ENCODE measurements at places on chromosomes 1 and 21.

GRCh38 chr1:22500058-22500457 lies 48.4 kb downstream of the ZBTB40 start:
- peaks cover 32% of the 10 kb centered on the region for H3K36me3 ChIP-seq
- H3K4me1 ChIP-seq: no peaks in the 10 kb centered on the region
- no peak for DNase-seq

DNA sequence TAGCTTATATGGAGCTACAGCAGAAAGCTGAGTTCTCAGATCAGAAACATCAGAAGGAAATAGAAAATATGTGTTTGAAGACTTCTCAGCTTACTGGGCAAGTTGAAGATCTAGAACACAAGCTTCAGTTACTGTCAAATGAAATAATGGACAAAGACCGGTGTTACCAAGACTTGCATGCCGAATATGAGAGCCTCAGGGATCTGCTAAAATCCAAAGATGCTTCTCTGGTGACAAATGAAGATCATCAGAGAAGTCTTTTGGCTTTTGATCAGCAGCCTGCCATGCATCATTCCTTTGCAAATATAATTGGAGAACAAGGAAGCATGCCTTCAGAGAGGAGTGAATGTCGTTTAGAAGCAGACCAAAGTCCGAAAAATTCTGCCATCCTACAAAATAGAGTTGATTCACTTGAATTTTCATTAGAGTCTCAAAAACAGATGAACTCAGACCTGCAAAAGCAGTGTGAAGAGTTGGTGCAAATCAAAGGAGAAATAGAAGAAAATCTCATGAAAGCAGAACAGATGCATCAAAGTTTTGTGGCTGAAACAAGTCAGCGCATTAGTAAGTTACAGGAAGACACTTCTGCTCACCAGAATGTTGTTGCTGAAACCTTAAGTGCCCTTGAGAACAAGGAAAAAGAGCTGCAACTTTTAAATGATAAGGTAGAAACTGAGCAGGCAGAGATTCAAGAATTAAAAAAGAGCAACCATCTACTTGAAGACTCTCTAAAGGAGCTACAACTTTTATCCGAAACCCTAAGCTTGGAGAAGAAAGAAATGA lies 37.6 kb downstream of the CENPF start:
- DNase-seq: no peak
- H3K27ac ChIP-seq: peak overlapping the region; percentile 25
- H3K4me3 ChIP-seq: peak overlapping the region; percentile 11
- peaks cover 21% of the 10 kb centered on the region for H3K4me1 ChIP-seq

GRCh38 chr1:788835-789234 lies 102.4 kb upstream of the OR4F16 start:
- H3K4me1 ChIP-seq: no peaks in the 10 kb centered on the region
- H3K36me3 ChIP-seq: no peaks in the 10 kb centered on the region
- no peaks in the 10 kb centered on the region for H3K27me3 ChIP-seq

DNA sequence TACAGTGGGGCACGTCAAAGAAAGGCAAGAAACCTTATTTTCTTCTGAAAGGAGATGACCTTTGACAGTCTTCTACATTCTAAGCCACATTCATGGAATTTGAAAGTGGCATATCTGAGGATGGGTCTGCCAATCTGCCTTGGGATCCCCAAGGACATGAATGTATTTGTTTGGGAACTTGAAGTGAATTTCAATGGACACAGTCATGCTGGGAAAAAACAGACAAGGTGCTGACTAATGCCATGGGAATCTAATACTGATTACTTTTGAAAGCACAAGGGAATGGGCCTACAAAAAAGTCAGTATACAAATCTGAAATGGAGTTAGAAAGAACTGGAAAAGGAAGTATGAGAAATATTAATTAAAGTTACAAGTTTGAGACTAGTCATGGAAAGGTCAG lies 128.8 kb downstream of the KCNJ6 start:
- H3K27ac ChIP-seq: no peak overlapping the region
- H3K4me1 ChIP-seq: no peaks in the 10 kb centered on the region
- H3K36me3 ChIP-seq: no peaks in the 10 kb centered on the region
- no peak overlapping the region for H3K4me3 ChIP-seq

DNA sequence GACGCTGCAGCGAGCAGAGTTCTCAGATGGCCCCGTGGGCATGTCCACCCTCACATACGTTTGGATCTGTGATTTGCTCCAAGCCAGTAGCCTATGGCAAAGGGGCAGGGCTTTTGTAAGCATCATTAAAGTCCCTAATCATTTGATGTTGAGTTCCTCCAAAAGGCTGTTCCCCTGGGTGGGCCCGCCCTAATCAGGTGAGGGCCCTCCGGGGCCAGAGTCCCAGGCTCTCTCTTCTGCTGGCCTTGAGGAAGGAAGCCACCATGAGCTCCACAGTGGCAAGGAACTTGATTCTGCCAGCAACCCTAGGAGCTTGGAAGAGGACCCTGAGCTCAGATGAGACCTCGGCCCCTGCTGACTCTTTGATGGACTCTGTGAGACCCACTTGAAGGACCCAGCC lies 25.4 kb upstream of the AJAP1 start:
- no peaks in the 10 kb centered on the region for H3K4me1 ChIP-seq
- DNase-seq: no peak
- no peak overlapping the region for H3K4me3 ChIP-seq
- H3K27ac ChIP-seq: no peak overlapping the region
- no peaks in the 10 kb centered on the region for H3K36me3 ChIP-seq

- no peaks in the 10 kb centered on the region for H3K36me3 ChIP-seq
- no peak for DNase-seq
- H3K4me3 ChIP-seq: no peak overlapping the region
- no peak overlapping the region for H3K27ac ChIP-seq
Measured at GRCh38 chr1:175829845-175830244, 86.5 kb upstream of the TNR start.

- H3K4me1 ChIP-seq: peaks cover 37% of the 10 kb centered on the region
- no peak overlapping the region for H3K27ac ChIP-seq
- no peaks in the 10 kb centered on the region for H3K27me3 ChIP-seq
Measured at GRCh38 chr1:32068957-32069588, 3.7 kb upstream of the TMEM39B start.

GRCh38 chr1:160009801-160010200 lies 22.0 kb downstream of the PIGM start:
- H3K4me3 ChIP-seq: no peak overlapping the region
- no peaks in the 10 kb centered on the region for H3K4me1 ChIP-seq
- no peaks in the 10 kb centered on the region for H3K36me3 ChIP-seq
- DNase-seq: no peak
- H3K27ac ChIP-seq: no peak overlapping the region
- peaks cover 5% of the 10 kb centered on the region for H3K27me3 ChIP-seq

DNA sequence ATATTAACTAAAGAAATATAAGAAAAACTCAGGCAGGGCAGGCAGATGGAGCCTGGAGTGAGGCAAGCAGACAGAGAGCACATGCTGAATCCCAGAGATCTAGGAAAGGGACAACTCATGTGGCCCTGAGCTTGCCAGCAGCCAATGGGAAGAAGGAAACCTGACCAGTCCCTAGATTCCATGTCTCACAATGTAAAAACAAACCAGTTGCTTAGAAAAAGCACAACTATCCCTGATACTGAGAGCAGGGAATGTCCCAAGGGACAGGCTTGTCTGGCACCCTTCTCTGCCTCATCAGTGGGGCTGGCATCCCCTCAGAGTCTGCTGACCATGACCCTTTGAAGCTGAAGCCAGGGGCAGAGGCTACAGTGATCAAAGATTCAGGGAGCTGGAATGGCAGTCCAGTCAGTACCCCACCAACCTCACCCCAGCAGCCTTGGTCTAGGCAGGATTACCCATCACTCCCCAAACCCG lies 27.8 kb downstream of the HSPG2 start:
- H3K4me1 ChIP-seq: peaks cover 16% of the 10 kb centered on the region
- DNase-seq: no peak
- no peaks in the 10 kb centered on the region for H3K27me3 ChIP-seq
- no peaks in the 10 kb centered on the region for H3K36me3 ChIP-seq
- no peak overlapping the region for H3K27ac ChIP-seq

- no peak for DNase-seq
- H3K36me3 ChIP-seq: no peaks in the 10 kb centered on the region
- no peak overlapping the region for H3K4me3 ChIP-seq
- peaks cover 4% of the 10 kb centered on the region for H3K27me3 ChIP-seq
- H3K4me1 ChIP-seq: peaks cover 3% of the 10 kb centered on the region
Measured at GRCh38 chr1:85093644-85094043, 45.3 kb upstream of the MCOLN3 start.

- H3K36me3 ChIP-seq: no peaks in the 10 kb centered on the region
- DNase-seq: no peak
- no peak overlapping the region for H3K27ac ChIP-seq
- peaks cover 8% of the 10 kb centered on the region for H3K27me3 ChIP-seq
- no peak overlapping the region for H3K4me3 ChIP-seq
Measured at GRCh38 chr1:156874142-156874541, 13.5 kb downstream of the NTRK1 start.

- H3K27me3 ChIP-seq: no peaks in the 10 kb centered on the region
- DNase-seq: no peak
- no peaks in the 10 kb centered on the region for H3K4me1 ChIP-seq
- no peaks in the 10 kb centered on the region for H3K36me3 ChIP-seq
- H3K27ac ChIP-seq: no peak overlapping the region
Measured at GRCh38 chr1:205015241-205015640, 27.8 kb upstream of the CNTN2 start.

- H3K27ac ChIP-seq: no peak overlapping the region
- no peaks in the 10 kb centered on the region for H3K27me3 ChIP-seq
- no peak for DNase-seq
- no peak overlapping the region for H3K4me3 ChIP-seq
Measured at GRCh38 chr1:199157494-199157893, 518.7 kb downstream of the PTPRC start.
